Activated naive CD8-positive, alpha-beta T cell treated with anti-CD3 and anti-CD28 coated beads for 36 hours (primary cell): ENCODE measurements at places on chromosomes 6 and 20.

DNA sequence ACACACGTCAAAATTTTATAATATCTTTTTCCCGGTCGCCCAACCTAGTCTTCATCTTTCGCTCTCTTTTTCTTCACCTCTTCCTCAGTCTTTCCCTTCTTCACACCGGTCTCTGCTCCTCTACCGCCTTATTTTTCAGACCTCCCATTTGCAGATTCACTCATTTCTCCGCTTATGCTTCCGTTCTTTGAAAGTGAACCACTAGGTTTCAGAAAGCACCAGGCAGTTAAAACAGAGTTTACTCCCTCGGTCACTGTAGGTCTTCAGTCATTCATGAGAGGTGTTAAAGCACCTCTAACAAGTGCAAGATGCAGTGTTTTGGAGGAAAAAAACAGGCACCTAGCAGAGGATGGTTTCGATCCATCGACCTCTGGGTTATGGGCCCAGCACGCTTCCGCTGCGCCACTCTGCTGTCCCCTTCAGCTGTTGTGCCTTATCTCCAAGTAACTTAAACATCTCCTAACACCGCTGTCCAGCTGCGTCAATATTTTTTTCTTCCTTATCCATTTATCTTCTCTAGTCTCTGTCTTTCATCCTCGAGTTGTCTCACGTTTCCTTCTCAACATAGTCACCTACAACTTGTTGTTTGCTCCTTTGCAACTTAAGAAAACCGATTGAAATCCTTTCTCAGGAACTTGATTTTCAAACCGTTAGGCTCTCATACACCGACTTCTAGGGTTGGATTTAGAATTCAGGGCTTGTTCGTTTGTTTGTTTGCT, 119.7 kb upstream of the ZNF184 start:
- peaks cover 4% of the 10 kb centered on the region for H3K4me1 ChIP-seq
- DNase-seq, result peak; percentile 61
- no peak overlapping the region for H3K4me3 ChIP-seq
- no peak overlapping the region for H3K27ac ChIP-seq

GRCh38 chr20:24437196-24438082, 32.0 kb upstream of the SYNDIG1 start:
- H3K36me3 ChIP-seq, result no peaks in the 10 kb centered on the region
- no peaks in the 10 kb centered on the region for H3K4me1 ChIP-seq
- no peak overlapping the region for H3K4me3 ChIP-seq
- H3K27ac ChIP-seq, result no peak overlapping the region
- DNase-seq, result no peak

GRCh38 chr6:134117409-134117808, 65.0 kb upstream of the SLC2A12 start:
- peaks cover 26% of the 10 kb centered on the region for H3K27me3 ChIP-seq
- no peak for DNase-seq
- H3K36me3 ChIP-seq, result no peaks in the 10 kb centered on the region
- no peak overlapping the region for H3K4me3 ChIP-seq
- peaks cover 2% of the 10 kb centered on the region for H3K4me1 ChIP-seq
- no peak overlapping the region for H3K27ac ChIP-seq

DNA sequence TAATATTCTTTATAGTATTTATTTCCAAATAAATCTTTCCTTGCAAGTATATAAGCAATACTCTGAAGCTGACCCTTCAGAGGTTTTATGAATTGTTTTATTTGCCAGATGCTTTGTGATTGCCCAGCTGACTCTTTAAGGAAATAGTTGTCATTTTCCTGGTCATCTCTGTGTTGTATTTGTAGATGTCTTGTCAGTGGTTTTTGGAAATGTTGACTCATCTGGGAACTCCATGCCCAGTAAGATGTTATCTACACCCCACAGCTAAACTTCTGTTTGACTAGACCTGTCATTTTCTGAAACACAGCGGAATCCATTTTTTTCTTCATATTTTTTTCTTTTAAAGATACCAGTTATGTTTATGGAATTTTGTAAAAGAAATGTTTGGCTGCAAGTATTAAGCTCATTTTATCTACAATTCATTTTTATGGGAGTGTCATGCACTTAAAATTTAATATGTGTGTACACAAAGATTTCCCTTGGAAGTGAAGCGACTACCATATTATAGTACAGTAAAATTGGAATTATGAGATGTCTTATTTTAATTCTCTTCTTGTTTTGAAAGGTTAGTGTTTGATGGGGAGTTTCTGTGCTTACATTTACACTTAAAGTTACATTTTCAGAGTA, 491.0 kb downstream of the NKAIN2 start:
- H3K4me1 ChIP-seq, result no peaks in the 10 kb centered on the region
- no peak overlapping the region for H3K4me3 ChIP-seq
- no peaks in the 10 kb centered on the region for H3K27me3 ChIP-seq
- no peaks in the 10 kb centered on the region for H3K36me3 ChIP-seq
- no peak for DNase-seq
- no peak overlapping the region for H3K27ac ChIP-seq

DNA sequence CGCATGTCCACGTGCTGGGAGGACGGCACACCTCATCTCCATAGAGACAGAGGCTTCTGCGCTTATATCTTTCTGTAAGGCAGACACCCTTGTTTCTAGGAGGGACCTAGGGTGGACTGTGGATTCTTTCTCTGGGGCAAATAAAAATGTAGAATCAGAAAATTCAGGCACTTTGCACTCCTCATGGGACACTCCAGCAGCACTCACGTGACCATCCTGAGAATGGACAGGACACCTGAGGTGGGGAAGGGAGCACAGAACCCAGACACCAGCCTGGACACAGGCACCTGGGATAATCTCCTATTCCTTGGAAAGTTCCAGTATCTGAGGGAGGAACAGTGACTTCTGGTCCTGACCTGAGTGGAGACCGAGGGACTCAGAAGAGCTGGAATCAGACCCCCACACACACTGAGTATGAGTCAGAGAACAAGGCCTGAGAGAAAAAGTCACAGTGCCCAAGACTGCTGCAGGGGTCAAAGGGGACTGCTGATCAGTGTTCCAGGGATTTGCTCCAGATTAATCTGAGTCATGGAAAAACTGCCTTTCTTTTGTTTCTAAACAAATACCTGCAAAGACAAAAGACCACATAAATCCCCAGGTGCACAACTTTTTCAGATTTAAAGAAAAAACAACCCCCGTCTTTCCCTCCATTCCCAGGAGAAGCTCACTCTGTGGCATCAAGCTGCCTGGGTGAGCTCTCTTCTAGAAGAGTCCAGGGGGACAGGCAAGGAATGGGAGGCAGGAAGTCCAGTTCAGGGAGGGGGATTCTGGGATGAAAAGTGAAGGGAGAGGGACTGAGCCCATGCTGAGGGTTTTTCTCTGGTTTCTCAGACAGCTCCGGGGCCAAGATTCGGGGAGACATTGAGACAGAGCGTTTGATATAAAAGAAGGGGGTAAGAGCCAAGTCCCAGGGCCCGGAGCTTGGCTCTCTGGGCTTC, 35.6 kb upstream of the MICB start:
- H3K4me3 ChIP-seq, result peak overlapping the region; percentile 99
- peak overlapping the region; percentile 98 for H3K27ac ChIP-seq
- H3K4me1 ChIP-seq, result peaks cover 43% of the 10 kb centered on the region
- no peak for DNase-seq
- no peaks in the 10 kb centered on the region for H3K27me3 ChIP-seq

DNA sequence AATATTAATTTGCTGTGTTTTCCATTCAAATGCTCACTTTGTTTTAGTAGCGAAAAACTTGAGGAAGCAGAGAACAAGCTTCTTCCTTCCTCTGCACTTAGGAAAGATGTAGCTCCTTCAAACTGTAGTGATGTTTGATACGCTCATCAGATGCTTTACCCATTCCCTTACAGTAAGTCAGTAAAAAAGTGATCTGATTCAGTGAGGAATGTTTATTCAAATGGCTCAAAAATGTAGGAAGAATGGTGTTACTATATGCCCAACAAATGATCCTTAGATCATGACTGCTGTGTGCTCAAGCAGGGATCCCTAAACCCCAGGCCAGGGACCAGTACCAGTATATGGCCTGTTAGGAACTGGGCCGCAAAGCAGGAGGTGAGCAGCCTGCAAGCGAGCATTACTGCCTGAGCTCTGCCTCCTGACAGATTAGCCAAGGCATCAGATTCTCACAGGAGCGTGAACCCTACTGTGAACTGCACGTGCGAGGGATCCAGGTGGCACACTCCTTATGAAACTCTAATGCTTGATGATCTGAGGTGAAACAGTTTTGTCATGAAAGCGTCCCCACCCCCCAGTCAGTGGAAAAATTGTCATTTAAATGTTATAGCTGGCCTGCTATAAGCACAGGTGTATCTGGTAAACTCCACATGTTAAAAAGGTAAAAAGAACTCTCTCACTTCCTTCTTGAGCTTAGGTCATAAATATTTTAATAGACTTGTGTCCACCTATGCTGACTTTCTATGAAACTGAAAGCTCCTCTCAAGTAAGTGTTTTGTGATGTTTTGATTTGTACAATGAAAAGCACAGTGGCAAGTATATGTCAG, 187.2 kb downstream of the FOXC1 start:
- peaks cover 2% of the 10 kb centered on the region for H3K36me3 ChIP-seq
- peaks cover 12% of the 10 kb centered on the region for H3K4me1 ChIP-seq
- no peak overlapping the region for H3K4me3 ChIP-seq
- no peak for DNase-seq
- H3K27ac ChIP-seq, result no peak overlapping the region
- no peaks in the 10 kb centered on the region for H3K27me3 ChIP-seq

GRCh38 chr6:120096696-120097260, 747.2 kb upstream of the MAN1A1 start:
- no peak for DNase-seq
- H3K27me3 ChIP-seq, result no peaks in the 10 kb centered on the region
- H3K36me3 ChIP-seq, result no peaks in the 10 kb centered on the region
- no peak overlapping the region for H3K27ac ChIP-seq

DNA sequence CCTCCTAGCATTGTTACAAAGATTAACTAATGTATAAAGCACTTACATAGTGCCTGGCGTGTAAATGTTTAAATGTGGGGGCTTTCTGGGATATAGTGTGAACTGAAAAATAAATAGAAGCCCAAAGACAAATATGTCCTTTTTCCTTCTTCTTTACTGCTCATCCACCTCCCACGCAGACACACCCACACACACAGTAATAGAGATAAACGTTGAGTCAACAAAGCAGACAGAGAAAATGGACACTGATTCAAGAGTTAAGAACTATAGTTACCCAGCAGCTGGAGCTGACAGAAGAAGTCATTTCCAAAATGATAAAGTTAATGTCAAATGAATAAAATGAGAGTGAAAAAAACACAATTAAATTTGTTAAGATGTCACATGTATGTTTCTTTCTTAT, 68.3 kb downstream of the FHL5 start:
- no peak overlapping the region for H3K27ac ChIP-seq
- no peak overlapping the region for H3K4me3 ChIP-seq
- DNase-seq, result no peak
- H3K27me3 ChIP-seq, result peaks cover 16% of the 10 kb centered on the region
- H3K4me1 ChIP-seq, result no peaks in the 10 kb centered on the region

DNA sequence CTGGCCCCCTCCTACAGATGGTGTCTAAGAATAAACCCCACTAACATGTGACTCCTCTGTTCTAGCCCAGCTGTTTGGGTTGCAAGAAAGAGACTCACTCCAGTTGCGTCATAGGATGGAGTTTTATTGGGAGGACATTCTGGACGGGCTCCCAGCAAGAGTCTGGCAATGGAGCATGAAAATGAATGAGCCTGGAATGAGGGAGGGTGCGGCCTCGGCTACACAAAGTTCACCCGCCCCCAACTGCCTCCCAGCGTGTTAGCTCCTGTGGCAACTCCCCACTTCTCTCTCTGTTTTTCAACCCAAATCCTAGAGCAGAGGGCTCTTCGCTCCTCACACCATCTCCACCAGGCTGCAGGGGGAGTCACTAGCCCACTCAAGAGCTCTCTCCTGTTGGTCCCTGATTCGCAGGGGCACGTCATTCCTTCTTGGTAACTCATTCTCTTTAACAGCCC, 5.1 kb upstream of the ADAM33 start:
- no peak overlapping the region for H3K27ac ChIP-seq
- H3K4me3 ChIP-seq, result no peak overlapping the region
- no peak for DNase-seq
- H3K4me1 ChIP-seq, result no peaks in the 10 kb centered on the region
- peaks cover 18% of the 10 kb centered on the region for H3K27me3 ChIP-seq
- no peaks in the 10 kb centered on the region for H3K36me3 ChIP-seq

DNA sequence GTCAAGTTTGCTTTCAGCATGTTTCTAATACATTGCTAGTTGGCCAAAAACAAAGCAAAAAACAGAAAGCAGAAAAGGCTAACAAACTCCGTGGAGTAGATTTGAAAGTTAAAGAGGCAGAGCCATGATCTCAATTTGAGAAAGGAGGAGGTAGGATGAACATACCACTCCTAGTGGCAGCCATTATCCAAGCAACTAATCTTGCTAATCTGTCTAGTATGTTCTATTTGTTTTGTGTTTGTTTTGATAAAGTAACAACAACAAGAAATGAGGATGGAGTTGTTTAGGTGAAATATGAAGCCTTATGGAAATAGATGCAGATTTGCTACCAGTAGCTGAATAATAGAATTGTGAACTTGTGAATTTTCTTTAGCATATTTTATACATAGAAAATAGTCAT, 295.5 kb upstream of the PRDM1 start:
- H3K27me3 ChIP-seq, result peaks cover 16% of the 10 kb centered on the region
- no peak for DNase-seq
- peaks cover 45% of the 10 kb centered on the region for H3K4me1 ChIP-seq
- H3K4me3 ChIP-seq, result no peak overlapping the region
- H3K27ac ChIP-seq, result no peak overlapping the region

- no peak for DNase-seq
- no peaks in the 10 kb centered on the region for H3K4me1 ChIP-seq
- H3K27me3 ChIP-seq, result no peaks in the 10 kb centered on the region
- H3K4me3 ChIP-seq, result no peak overlapping the region
Measured at GRCh38 chr6:93369586-93370134, 49.7 kb downstream of the EPHA7 start.

DNA sequence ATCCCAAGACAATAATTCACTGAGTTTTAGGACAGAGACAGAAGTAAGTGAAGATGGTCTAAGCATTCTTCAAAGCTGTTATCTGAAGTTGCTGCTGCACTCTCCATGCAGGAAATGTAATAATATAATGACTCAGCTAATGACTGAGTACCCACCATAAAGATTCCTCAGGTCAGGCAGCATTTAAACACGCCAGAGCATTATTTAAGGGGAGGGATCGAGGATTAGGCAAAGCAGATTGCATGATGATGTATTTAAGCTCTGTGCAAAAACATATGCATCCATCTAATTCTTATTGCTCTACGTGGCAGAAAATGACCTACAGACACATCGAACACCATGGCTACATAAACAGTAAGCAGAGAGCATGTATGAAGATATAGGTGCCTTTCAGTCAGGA, 216.4 kb downstream of the UNC5CL start:
- no peaks in the 10 kb centered on the region for H3K36me3 ChIP-seq
- H3K27me3 ChIP-seq, result peaks cover 16% of the 10 kb centered on the region
- H3K4me3 ChIP-seq, result no peak overlapping the region
- no peak overlapping the region for H3K27ac ChIP-seq
- H3K4me1 ChIP-seq, result no peaks in the 10 kb centered on the region

- no peak overlapping the region for H3K27ac ChIP-seq
- peaks cover 13% of the 10 kb centered on the region for H3K36me3 ChIP-seq
- no peak overlapping the region for H3K4me3 ChIP-seq
- DNase-seq, result no peak
- peaks cover 6% of the 10 kb centered on the region for H3K4me1 ChIP-seq
- H3K27me3 ChIP-seq, result no peaks in the 10 kb centered on the region
Measured at GRCh38 chr6:15501826-15502445, 160.9 kb downstream of the DTNBP1 start.

GRCh38 chr20:14093652-14094051, 98.3 kb downstream of the MACROD2 start:
- DNase-seq, result no peak
- H3K36me3 ChIP-seq, result no peaks in the 10 kb centered on the region

GRCh38 chr6:42417641-42418112, 34.0 kb downstream of the TRERF1 start:
- no peaks in the 10 kb centered on the region for H3K27me3 ChIP-seq
- peak overlapping the region; percentile 6 for H3K4me3 ChIP-seq
- peak; percentile 59 for DNase-seq
